ENCODE measurements at places on chromosomes 2 and 18.

GRCh38 chr2:227503433-227504406 is 31.8 kb downstream of the AGFG1 start:
- DNase-seq, result no peak

GRCh38 chr2:42768706-42769256 is 4.8 kb upstream of the OXER1 start:
- no peak for DNase-seq

- no peak for DNase-seq
Observed at GRCh38 chr2:210584834-210585233, 28.4 kb downstream of the CPS1 start.

DNA sequence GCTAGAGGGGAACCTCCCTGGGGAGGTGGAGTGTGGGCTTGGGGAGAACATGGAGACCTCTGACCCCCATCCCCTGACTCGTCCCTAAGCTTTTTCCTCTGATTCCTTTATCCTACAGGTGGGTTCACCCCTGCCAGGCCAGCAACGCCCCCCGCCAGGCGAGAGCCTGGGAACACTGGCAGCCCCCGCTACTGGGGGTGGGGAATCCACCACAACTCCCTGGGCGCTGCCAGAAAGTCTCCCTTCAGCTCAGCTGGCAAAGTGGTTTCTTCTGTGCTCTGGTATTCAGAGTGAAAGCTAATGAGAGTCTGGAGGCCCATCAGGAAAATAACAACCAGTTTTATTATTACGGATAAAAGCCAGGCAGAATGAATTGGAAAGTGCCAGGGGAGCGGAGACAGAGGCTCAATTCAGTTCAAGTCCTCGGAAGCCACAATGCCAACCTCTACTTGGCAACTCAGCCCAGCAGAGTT is 2.8 kb downstream of the DIPK1C start:
- DNase-seq, result no peak

- DNase-seq, result no peak
Observed at GRCh38 chr18:54268751-54269150, 566 bp upstream of the POLI start.

DNA sequence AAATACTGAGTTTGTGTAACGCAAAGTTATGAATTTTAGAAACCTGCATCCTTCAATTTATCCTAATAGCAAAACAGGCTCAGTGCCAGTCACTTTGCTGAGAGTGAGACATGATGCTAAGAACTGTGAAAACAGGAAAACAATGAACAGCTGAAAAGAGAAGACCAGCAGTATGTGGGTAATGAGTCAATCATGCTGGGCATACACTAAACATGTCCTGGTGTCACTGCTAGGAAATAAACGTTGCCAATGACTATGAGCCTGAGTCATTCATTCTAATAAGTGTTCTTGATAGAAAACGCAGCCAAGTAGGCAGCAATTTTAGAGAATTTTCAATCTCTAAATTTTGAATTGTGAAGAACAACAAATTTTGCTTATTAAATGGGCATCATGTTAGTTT is 237.3 kb downstream of the GALR1 start:
- no peak for DNase-seq

DNA sequence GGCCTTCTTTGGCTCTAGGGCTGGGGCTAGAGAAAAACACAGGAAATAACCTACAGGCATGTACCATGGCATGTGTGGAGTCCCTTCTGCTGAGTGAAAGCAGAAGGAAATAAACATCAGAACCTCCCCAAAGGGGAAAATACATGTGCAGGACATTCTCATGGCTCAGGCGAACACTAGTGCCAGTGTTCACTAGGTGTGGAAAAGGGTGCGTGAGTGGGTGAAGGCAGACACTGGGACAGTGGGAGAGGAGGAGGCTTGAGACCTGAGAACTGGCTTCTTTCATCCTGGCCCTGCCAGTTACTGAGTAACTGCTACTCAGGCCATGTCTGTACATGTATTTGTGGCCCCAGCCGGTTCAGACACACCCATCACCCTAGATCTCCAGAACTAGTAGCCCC is 268.2 kb downstream of the PRKCE start:
- DNase-seq, result no peak

- DNase-seq, result no peak
Observed at GRCh38 chr18:27735117-27735516, 441.8 kb downstream of the CDH2 start.

- no peak for DNase-seq
Observed at GRCh38 chr2:211281430-211282073, 725.2 kb downstream of the CPS1 start.

DNA sequence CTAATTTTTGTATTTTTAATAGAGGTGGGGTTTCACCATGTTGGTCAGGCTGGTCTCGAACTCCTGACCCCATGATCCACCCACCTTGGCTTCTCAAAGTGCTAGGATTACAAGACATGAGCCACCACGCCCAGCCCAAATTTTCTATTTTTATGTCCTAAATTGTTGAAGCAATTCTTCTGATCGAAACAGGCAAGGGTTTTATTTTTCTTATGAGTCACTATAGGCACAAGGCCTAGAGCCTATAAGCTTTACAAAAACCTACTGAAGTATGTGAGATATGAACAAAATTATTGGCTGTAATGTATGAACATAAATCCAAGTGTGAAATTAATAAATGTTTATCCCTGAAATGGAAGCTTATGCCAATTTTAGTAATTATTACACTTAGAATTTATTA is 464.2 kb upstream of the NRP2 start:
- no peak for DNase-seq

DNA sequence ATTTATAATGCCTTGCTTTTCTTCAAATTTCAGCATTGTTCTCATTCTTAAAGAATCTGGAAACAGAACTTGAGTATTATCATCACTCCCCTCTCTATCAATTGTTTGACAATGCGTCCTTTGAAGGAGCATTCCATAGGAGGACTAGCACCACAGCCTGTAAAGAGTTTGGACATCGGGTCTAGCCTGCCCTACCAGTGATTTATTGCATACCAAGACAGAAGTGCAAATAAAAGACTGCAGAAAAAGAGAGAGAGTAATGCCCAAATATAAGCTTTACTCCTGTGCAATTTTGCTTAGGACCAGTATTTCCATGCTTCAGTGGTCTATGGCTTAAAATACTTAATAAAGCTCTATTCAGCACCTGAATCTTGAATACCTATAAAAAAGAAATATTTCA is 55.4 kb upstream of the MAP2 start:
- no peak for DNase-seq

DNA sequence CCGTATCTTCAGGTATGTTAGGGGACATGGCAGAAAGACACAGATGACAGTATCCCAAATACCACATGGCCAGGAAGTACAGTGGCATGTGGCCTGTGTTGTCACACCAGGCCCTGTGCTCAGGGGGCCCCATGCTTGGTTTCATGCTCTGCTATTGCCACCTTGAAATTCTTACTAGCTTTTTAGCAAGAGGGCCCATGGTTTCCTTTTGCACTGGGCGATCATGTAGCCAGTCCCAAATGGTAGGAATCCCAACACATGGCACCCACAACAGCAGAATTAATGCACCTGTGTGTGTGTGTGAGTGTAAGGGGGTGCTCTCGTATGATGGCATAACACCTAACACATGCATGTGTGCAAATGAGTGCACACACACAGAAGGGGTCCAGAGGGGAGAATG is 39.2 kb downstream of the MYO7B start:
- DNase-seq, result no peak

- DNase-seq, result no peak
Observed at GRCh38 chr2:155215037-155215707, 516.7 kb downstream of the KCNJ3 start.

- DNase-seq, result no peak
Observed at GRCh38 chr2:42947809-42948600, 155.6 kb upstream of the HAAO start.

DNA sequence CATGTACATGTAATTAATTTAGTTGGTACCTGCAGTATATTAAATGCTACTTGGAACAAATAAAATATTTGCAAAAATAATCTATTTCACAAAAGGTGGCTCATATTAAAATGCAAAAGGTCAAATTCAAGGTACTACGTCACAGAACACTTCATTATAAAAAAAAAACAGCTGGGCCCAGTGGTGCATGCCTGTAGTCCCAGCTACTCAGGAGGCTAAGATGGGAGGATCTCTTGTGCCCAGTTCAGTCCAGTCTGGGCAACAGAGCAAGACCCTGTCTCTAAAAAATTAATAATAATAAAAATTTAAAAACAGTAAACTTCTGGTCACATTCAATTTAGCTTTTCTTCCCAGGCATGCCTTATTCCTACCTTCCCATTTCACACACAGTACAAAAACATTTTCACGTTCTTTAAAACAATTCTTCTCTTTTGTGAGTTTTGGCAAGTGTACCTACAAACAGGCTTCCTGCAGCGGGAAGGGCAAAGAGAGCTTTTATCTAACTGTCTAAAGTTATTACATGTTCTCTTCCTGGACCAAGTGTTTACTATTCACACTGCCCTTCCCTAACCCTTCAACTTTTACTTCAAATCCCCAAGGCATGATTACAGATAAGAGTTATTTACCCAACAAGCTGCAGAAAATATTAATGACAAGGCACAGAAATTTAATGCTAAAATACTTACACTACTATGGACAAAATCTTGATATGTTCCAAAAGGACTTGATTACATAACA is 10.7 kb downstream of the BAZ2B start:
- no peak for DNase-seq
